Astrocyte (in vitro differentiated cells and primary cell): ENCODE measurements at places on chromosomes 5 and 9.

DNA sequence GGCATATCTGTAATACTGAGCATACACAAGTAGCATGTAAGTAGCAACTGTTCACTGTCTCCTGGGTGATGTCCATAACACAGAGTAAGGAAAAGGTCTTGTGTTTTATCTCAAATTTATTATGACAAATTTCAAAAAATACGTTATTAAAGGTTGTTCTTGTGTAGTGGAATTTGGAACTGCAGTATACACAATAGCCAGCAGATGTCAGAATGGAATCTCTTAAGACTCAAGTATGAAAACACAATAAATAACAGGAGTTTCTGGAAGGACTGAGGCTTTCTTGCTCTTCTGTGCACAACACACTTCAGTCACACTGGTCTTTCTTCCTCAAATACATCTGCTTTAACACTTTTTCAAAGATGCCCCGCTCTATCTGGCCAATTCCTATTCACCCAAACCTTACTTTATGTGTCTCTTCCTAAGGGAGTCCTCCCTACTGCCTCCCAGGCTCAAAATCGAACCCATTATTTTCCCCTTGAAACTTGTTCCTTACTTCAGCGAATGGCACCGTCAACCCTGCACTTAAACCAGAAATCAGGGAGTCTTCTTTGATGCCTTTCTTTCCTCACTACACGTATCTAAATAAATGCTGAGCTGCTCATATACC is 6.5 kb upstream of the FBXO10 start:
- peak; percentile 50 for DNase-seq

GRCh38 chr5:117054911-117055310 is 480.3 kb upstream of the SEMA6A start:
- no peak for DNase-seq

- no peak for DNase-seq
These were observed 80.5 kb downstream of the IRX2 start for GRCh38 chr5:2670940-2671339.

DNA sequence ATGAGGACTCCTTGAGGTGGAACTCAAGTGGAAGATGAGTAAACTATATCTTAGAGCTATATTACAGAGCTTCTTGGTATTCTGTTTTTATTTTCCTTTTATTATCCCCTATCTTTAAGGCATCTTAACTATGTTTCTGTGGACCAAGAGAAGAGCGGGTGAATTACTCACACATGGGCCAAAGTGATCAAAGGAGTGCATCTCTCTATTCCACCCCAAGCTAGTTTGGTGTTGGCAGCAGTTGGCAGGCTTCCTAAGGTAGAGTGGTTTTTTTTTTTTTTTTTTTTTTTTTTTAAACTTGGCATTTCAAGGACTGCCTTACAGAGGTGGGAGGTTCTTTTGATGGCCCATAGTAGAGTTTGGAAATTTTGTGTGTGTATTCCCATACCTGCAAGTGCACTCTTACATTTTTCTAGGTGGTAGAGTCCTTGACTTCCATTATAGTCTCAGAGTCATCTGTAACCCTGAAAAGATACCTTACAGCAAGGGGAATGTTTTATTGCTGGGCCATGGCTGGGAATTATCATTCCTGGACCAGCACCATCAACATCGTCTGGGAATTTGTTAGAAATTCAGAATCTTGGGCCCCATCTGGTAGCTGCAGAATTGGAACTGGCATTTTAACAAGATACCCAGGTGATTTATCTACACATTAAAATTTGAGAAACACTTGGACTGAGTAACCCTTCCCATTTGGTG is 51.0 kb downstream of the ARHGAP26 start:
- no peak for DNase-seq

GRCh38 chr9:103364753-103365152 is 369.6 kb downstream of the CYLC2 start:
- peak; percentile 87 for DNase-seq

GRCh38 chr5:178272591-178272990 is 40.0 kb upstream of the PHYKPL start:
- DNase-seq, result no peak
